Renal cortex interstitium (tissue), 15 donors: ENCODE measurements at places on chromosomes 13 and 19.

- DNase-seq, result no peak
These were observed 8.0 kb downstream of the TJP3 start for GRCh38 chr19:3716147-3716668.

DNA sequence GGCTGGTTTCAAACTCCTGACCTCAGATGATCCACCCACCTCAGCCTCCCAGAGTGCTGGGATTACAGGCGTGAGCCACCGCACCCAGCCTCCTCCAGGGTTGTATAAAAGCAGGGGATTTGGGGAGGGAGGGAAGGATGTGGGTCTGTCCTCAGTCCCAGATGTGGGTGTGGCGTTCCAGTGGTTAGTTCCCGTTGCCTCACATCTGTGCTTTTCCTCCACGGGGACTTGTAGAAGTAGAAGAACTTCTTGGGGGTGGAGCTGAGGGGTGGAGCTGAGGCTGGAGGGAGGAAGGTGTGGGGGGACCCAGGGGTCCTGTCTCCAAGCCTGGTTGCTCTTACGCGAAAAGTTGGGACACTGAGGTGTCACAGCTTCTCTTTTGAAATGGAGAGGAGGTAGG lies 514 bp upstream of the MCEMP1 start:
- DNase-seq, result no peak

GRCh38 chr13:23506071-23506806 lies 64.0 kb upstream of the TNFRSF19 start:
- no peak for DNase-seq

- DNase-seq, result no peak
These were observed 1284.3 kb downstream of the OLFM4 start for GRCh38 chr13:54312885-54313284.

- no peak for DNase-seq
These were observed 20.3 kb upstream of the WDR88 start for GRCh38 chr19:33111587-33111986.

DNA sequence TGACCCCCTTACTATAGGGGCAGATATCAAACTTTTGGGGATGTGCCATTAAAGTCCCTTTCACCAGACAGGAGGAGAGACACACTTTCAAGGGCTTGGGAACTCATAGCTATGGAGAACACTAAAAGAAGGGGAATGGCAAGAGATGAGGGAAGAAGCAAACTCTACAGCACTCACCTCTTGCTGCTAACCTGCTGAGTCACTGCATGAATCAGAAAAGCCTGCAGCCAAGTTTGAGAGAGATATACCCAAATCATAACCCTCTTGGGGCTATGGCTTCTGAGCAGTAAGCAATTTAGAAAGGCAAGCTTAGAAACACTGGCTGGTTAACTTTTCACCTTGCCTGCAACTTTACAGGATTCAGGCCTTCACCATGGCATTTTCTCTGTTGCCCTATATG lies 1028.0 kb downstream of the UQCRFS1 start:
- DNase-seq, result no peak

DNA sequence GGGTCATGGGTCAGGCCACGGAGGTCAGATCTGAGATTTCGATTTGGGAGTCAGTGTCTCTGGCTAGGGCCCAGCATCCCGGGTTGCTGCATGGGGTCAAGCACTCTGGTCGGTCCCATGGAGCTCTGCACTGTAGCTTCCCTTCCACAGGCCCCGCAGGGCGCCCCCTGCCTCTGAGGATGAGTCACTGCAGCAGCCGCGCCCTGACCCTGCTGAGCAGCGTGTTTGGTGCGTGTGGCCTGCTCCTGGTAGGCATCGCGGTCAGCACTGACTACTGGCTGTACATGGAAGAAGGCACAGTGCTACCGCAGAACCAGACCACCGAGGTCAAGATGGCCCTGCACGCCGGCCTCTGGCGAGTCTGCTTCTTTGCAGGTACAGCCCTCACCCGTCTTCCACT lies 3.6 kb downstream of the CACNG7 start:
- no peak for DNase-seq

DNA sequence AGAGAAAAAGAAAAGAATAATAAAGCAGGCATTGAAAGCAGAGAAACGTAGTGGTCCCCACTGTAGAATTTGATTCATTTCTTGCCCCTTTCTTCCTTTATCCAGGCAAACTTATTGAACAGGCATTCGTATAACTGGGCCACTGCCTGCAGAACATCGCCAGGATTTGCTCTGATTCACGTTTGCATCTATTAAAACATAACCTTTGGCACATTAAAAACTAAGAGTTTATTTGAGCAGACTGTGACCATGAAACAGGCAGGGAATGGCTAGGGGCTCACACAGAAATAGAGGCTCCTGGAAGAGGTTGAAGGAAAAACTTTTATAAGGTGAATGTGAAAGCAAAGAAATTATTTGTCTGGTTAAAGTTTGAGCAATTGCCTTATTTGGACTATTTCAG lies 12.5 kb upstream of the SUPT20H start:
- no peak for DNase-seq

- DNase-seq, result no peak
These were observed 159.9 kb downstream of the KATNAL1 start for GRCh38 chr13:30147421-30147820.

- no peak for DNase-seq
These were observed 90.2 kb downstream of the DNAJC15 start for GRCh38 chr13:43113603-43114002.

- DNase-seq, result no peak
These were observed 53.2 kb downstream of the EPS15L1 start for GRCh38 chr19:16418597-16418962.

- DNase-seq, result no peak
These were observed 188.9 kb downstream of the KCTD12 start for GRCh38 chr13:76697288-76697687.

- DNase-seq, result no peak
These were observed 1.2 kb downstream of the TPGS1 start for GRCh38 chr19:508204-509150.

GRCh38 chr19:3269916-3270671 lies 45.6 kb downstream of the CELF5 start:
- no peak for DNase-seq

GRCh38 chr19:15212711-15213110 lies 11.9 kb upstream of the NOTCH3 start:
- no peak for DNase-seq

DNA sequence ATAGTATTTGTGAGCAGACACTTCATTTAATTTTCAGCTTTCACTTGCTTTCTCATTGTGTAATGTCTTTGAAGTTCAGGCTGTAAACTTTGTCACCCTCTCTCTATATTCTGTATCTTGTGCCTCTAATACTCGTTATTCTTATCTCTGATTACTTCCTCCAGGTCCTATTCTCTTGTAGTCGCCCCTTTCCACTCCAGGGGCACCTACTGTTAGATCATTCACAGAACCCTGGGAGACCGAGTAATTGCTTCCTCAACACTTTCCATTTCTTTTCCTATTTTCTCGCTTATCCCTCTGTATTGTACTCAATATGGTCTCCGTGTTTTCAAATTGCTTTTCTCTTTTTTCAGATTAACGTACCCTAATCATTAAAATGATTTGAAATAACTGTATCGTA lies 93.9 kb upstream of the TDRD3 start:
- no peak for DNase-seq

- no peak for DNase-seq
These were observed 3.9 kb downstream of the MIDN start for GRCh38 chr19:1252221-1252820.

DNA sequence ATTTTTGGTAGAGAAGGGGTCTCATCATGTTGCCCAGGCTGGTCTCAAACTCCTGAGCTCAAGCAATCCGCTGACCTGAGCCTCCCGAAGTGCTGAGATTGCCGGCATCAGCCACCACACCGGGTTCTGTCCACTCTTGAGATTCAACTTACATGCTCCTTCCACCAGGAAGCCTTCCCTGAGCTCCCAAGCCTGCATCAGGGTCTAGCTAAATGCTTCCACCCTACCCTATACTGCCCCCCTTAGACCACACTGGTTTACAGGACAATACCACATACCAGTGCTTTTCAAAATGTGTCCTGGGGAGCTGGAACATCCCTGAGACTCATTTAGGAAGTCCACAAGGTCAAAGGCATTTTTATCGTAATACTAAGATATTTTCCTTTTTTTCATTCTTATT lies 15.1 kb upstream of the CACNG8 start:
- no peak for DNase-seq

GRCh38 chr13:71879129-71879535 lies 12.1 kb upstream of the DACH1 start:
- DNase-seq, result no peak

- no peak for DNase-seq
These were observed 150.7 kb downstream of the ABCC4 start for GRCh38 chr13:95150555-95150954.

GRCh38 chr13:50598338-50598737 lies 245.2 kb downstream of the DLEU7 start:
- no peak for DNase-seq

GRCh38 chr13:60467098-60467497 lies 70.1 kb downstream of the TDRD3 start:
- DNase-seq, result no peak
